NCI-H1930 (cell line): ENCODE measurements at places on chromosomes 4 and X.
A peak's percentile ranks its signal among the peaks of the same experiment; 100 is the strongest.

- DNase-seq = no peak
Measured at GRCh38 chrX:150602743-150603142, 34.3 kb downstream of the MTM1 start.

DNA sequence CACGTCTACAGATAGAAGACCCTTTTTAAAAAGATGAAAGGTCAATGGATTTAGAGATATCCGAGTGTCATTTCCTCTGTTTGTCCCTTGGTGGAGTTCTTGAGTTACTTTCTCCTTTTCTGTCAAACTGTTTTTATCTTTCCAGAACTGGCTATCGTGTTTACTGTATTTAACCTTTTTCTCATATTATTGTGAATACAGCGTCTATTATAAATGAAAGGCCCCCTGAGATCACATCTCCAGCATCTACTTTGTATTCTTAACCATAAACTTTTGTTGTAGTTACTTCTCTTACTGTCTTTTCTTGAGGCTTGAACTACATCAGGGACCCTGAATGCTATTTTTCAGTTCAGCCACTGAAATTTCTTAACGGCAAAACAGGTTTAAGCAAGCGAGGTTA lies 4.0 kb upstream of the PCDH7 start:
- no peak for DNase-seq

DNA sequence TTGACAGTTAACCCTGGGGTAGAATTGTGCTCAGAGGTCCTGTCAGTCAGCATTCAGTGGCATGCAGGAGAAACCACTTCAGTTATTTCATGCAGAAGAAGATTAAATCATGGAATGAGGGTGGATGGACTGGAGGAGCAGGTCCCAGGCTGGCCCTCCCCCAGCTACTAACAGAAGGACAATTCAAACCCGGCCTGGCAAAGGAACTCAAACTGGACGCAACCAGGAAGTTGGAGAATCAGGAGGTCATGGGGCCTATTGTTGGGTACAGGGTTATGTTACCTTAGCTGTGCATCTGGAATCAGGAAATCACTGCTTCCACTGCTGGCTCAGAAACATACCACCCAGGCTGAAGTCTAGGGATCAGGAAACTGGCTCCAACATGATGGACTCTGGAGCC lies 121.4 kb downstream of the GPAT3 start:
- DNase-seq = no peak

DNA sequence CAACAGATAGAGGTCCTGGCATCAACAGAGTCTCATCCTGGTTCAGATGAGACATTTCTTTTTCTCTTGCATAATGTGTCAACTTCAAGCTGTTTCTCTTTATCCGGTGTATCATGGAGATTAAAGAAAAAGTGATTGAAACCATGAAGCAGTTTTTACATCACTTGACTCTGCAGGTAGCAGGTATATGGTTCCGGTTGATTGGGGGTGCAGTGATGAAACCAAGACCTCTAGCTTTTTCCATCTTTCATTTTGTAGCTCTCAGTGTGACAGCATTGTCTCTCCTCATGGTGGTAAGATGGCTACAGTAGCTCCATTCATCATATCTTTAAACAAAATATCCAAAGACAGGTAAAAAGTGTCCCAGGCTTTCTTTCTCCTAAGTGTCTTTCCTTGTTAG lies 2.4 kb upstream of the HOPX start:
- no peak for DNase-seq

- no peak for DNase-seq
Measured at GRCh38 chr4:75004755-75005668, 72.1 kb downstream of the PARM1 start.

DNA sequence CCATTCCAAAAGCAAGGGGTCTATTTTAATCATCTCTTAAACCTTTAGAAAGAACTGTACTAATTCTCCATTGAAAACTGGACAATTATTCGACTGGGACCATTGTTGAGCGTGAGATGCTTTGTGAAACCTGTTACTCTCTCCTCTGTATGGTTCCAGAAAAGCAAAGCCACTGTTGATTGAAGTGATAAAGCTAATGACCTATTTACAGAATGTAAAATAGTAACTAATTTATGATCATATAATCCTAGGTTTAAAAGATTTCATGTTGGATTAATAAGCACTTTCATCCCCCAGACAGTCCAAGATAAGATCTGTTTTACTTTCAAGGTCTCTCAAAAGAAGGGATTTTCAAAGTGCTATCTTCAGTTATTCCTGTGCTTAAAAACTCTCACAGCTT lies 614.5 kb downstream of the TMA16 start:
- no peak for DNase-seq

DNA sequence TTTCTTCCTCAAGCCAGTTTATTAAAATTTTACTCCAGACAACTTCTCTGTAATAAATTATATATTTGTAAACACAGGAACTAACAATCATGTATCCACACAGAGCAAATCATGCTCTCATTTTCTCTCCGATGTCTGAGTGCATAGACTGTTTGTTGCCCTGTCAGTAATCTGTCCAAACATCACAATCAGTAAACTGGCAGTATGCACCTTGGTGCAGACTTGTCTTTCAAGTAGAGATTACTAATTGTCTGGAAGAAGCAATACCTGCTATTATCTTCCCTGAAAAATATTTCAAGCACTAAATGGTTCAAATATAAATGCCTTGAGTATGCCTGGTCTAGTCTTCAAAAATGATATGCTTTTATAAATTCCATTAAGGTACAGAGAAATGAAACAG lies 1260.9 kb downstream of the C4orf33 start:
- DNase-seq = no peak

DNA sequence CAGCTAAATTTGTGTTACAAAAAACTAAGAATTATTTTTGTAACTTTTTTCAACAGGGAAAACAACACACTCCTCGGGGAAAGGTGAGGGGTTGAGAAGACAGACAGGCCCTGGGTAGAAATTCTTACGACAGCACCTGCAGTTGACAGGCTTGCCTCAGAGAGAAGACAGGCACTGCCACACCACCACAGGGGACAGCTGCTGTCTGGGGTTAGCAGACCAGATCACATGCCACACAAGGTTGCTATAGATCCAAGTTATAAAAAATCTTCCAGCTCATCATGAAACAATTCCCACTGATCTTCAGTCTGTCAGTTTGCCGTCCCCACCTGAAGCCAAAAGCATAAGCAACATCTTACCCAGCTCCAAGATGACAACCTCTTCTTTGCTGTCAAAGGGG lies 143.2 kb upstream of the ZCCHC13 start:
- no peak for DNase-seq

DNA sequence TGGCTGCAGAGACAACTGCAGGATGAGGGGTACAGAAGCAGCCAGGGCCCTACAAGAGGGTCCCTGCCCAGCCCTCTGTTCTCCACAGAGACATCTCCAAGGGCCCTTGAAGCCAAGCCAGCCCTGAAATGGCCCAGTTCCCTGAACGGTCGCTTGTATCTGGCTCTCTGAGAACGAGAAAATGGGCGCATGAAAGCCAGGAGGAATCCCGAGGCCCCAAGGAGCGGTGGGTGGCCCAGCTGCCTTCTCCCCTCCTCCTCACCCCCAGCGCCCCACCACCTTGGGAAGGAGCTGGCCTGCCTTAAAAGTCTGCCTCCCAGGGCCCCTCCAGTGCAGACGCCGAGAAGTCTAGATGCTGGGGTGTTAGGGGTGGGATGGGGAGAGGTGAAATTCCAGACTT lies 5.7 kb downstream of the ZNF185 start:
- no peak for DNase-seq

GRCh38 chr4:19729886-19730651 lies 521.6 kb upstream of the SLIT2 start:
- no peak for DNase-seq

GRCh38 chr4:120671538-120671937 lies 251.0 kb downstream of the PRDM5 start:
- no peak for DNase-seq

- peak; percentile 25 for DNase-seq
Measured at GRCh38 chr4:25927361-25928195, 13.6 kb downstream of the SMIM20 start.

GRCh38 chrX:88865634-88866033 lies 118.6 kb downstream of the CPXCR1 start:
- DNase-seq = no peak

- no peak for DNase-seq
Measured at GRCh38 chr4:152189451-152190179, 346.3 kb downstream of the FBXW7 start.

GRCh38 chr4:6873291-6873690 lies 36.3 kb upstream of the TBC1D14 start:
- DNase-seq = no peak

DNA sequence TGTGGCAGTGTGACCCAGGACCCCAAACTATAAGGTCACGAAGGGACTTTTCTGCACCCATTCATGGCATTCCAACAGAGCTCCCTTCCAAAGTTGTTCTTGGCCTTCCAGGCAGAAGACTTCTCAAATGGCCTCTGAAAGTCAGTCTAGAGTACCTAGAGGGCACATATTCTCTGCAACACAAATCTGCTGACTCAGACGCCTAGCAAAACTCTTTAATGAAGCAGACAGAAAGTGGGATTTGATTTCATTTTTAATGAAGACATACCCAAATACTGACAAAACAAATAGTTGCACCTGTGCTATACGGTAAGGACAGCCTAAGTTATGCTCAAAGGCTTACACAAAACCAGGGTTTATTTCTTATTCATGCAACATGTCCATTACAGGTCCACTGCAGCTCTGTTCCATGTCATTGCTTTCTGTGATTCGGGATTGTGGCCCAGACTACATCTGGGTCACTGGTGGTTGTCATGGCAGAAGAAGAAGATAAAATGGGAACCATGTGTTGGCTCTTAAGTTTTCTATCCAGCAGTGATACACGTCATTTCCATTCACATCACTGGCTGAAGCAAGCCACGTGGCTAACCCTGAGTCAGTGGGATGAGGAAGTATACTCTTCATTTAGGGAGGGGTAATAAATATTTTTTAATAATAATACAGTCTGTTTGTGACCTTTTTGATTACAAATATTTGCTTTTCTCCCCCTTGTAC lies 57.7 kb downstream of the NAT8L start:
- DNase-seq = no peak

DNA sequence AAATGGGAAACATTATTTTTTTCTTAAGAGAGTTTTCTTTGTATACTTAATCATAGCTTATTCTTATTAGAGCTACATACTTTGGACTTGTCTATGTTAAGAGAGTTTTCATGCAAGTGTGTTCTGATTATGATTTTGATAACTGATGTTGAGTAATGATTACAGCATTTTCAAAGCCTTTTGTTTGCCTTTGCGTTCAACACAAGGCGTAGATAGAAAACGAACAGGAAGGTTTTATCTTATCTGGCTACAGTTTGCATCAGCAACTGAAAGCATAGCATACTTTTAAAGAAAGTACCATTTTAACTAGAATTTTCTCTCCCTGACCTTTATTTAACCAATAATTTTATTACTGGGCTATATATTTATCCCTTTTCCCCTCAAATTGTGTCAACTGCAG lies 51.6 kb upstream of the PDLIM5 start:
- DNase-seq = no peak

DNA sequence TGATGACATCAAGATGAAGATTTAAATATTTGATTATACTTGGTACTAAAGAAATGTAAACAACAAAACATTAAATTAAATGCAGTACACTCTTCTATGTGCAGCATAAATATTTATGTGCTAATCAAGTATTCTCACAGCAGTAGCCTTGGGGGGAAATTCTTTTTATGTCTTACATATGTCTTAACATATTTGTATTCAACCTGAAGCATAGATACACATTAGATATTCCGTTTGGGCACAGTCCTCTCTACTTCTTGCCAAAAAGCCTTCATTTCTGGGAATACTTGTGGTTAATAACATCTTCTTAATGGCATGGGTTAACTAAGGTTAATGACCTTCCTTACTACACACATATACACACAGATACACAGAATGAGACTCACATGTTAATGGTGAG lies 19.8 kb downstream of the TMPRSS11F start:
- no peak for DNase-seq

GRCh38 chr4:69858690-69859089 lies 1.3 kb downstream of the SULT1E1 start:
- no peak for DNase-seq

DNA sequence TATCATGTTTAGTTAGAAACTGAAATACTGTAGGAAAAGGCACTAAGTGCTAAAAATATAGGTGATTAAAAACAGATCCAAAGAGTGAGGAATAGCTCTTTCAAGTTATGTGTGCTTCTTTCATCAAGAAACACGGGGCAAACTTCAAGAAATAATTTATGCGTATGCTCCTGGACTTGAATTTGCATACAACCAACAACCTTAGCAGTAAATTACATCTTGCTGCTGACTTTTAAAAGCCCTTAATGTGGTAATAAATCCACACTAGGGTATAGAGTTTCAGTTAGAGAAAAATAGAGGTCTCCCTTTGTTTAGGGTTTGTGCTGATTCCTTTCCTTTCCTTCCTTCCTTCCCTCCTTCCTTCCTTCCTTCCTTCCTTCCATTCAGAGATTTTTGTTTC lies 94.5 kb upstream of the GC start:
- DNase-seq = no peak

DNA sequence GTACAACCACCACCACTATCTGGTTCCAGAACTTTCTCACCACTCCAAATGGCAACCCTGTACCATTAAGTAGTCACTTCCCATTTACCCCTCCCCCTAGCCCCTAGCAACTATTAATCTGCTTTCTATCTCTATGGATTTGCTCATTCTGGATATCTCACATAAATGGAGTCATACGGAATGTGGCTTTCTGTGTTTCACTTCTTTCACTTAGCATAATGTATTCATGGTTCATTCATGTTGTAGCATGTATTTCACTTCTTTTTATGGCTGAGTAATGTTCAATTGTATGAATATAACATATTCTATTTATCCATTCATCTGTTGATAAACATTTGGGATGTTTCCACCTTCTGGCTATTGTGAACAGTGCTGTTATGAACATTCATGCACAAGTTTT lies 104.7 kb downstream of the AMMECR1 start:
- no peak for DNase-seq

- no peak for DNase-seq
Measured at GRCh38 chrX:117996918-117997480, 119.6 kb downstream of the KLHL13 start.

- no peak for DNase-seq
Measured at GRCh38 chr4:117692538-117692937, 341.7 kb upstream of the NDST3 start.

- DNase-seq = no peak
Measured at GRCh38 chr4:72031868-72032608, at the start of gene NPFFR2. NPFFR2 (plus strand) TSS chr4:72032000; CDS start chr4:72128592, 96,592 bp downstream.

- DNase-seq = no peak
Measured at GRCh38 chrX:115562480-115562847, 1.5 kb downstream of the PLS3 start.

DNA sequence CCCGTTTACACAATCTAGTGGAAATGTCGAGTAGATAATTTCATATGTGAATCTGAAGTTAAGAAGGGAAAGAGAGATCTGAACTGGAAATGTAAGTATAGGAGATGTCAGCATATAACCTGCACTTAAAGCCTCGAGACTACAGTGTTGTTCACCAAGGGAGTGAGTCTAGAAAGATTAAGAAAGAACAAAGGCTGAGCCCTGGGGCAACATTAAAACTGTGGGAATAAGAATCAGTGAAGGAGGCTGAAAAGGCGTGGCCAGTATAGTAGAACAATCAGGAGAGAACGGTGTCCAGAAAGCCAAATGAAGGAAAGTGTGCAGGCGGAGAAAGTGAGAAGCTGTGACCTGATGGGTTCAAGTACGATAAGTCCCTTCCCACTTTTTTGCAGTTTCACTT lies 118.8 kb upstream of the TENM3 start:
- DNase-seq = no peak

- DNase-seq = no peak
Measured at GRCh38 chr4:23890369-23891063, 669 bp upstream of the PPARGC1A start.
